ENCODE measurements at places on chromosomes 12 and 14. TPM values are rescaled to one million over a fixed set of nuclear protein-coding genes. Genes with fewer than 3 reads are reported as not detected.
A peak's percentile ranks its signal among the peaks of the same experiment; 100 is the strongest.

NXPH4 gene
- not detected for polyA plus RNA-seq

FANCM gene
- polyA plus RNA-seq, result 6.9 TPM

GLI1 gene
- not detected for polyA plus RNA-seq

GRCh38 chr12:120677765-120678473 is 9.0 kb upstream of the MLEC start:
- H3K4me1 ChIP-seq, result no peaks in the 10 kb centered on the region
- H3K27me3 ChIP-seq, result peaks cover 2% of the 10 kb centered on the region
- no peak for DNase-seq
- H3K36me3 ChIP-seq, result no peaks in the 10 kb centered on the region

DNA sequence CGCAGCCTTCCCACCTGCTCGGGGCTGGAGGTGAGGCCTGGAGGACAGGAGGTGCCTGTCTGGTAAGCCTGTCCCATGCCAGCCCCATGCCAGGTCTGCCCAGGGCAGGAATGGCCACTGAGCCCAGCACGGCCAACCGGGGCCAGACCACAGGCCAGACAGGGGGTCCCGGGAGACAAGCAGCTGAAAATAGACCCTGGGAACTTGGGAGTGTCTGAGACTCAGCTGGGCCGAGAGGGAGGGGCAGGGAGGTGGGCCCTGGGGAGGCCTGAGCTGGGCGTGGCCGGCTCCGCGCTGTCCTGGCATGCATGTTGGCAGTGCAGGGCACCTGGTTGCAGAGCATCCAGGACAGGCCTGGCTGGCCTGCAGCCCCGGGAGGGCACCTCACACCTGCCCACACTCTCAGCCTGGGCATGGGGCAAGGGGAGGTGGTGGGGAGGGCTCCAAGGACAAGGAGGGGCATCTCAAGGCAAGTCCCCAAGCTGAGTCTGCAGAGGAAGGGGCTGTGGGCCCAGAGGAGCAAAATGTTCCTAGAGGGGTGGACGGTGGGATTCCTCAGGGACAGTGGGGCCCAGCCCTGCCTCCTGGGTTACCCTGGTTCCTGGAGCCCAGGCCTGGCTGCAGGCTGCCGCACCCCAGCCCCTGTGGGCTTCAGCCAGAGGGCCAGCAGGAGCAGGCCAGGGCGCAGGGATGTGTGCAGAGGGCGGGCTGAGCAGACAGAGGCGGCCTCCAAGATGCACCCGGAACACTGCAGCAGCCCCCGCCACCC is 3.2 kb upstream of the CRIP1 start:
- peaks cover 44% of the 10 kb centered on the region for H3K27me3 ChIP-seq
- peak overlapping the region; percentile 100 for H3K27ac ChIP-seq
- no peak overlapping the region for H3K4me3 ChIP-seq
- H3K36me3 ChIP-seq, result no peaks in the 10 kb centered on the region
- DNase-seq, result no peak
- peaks cover 38% of the 10 kb centered on the region for H3K4me1 ChIP-seq

DNA sequence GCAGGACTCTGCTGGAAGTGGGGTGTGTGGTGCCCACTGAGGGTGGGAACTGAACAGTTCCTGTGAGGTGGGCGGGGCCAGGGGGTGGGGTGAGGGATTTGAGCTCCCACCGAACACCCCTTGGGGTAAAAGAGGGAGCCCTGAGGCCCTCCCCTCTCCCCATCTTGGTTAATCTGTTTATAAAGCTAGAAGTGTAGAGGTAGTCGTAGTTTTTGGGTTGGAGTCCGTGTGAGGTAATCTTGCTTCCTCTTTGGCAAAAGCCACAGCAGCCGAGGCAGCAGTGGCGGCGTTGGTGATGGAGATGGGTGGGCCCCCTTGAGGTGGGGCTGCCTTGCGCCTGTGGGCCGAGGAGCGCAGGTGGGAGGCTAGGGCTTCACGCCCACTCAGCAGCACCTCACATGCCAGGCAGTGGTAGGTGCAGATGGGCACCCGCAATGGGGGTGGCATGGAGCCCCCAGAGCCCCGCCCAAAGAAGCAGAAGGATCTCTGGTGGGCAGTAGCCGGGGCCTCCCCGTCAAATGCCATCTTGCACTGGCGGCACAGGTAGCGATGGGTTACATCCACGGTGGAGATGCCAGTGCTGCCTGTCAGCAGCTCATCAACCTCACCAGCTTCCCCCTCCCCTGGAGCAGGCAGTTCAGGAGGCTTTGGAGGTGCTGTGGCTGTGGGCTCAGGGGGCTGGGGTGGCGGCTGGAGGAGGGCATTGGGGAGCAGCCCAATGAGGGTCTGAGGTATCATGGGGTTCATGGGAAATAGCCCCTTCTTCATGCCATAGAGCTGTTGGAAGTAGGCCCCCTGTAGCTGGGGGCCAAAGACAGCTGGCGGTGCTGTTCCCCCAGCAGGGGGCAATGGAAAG is 29.6 kb downstream of the ZFHX2 start:
- peaks cover 4% of the 10 kb centered on the region for H3K36me3 ChIP-seq
- H3K4me3 ChIP-seq, result no peak overlapping the region
- no peaks in the 10 kb centered on the region for H3K27me3 ChIP-seq
- no peak for DNase-seq
- H3K27ac ChIP-seq, result no peak overlapping the region

DNA sequence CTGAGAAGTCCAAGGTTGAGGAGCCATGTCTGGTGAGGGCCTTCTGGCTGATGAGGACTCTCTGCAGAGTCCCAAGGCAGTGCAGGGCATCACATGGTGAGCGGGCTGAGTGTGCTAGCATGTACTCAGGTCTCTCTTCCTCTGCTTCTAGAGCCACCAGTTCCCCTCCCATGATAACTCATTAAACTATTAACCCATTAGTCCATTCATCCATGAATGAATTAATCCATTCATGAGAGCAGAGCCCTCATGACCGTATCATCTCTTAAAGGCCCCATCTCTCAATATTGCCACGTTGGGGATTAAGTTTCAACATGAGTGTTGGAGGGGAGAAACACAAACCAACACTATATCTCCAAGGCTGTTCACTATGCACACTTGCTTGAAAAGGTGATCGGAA is 83.7 kb downstream of the TMEM30B start:
- H3K4me3 ChIP-seq, result no peak overlapping the region
- H3K36me3 ChIP-seq, result no peaks in the 10 kb centered on the region
- no peak overlapping the region for H3K27ac ChIP-seq
- DNase-seq, result no peak
- H3K27me3 ChIP-seq, result peaks cover 17% of the 10 kb centered on the region
- no peaks in the 10 kb centered on the region for H3K4me1 ChIP-seq

DNA sequence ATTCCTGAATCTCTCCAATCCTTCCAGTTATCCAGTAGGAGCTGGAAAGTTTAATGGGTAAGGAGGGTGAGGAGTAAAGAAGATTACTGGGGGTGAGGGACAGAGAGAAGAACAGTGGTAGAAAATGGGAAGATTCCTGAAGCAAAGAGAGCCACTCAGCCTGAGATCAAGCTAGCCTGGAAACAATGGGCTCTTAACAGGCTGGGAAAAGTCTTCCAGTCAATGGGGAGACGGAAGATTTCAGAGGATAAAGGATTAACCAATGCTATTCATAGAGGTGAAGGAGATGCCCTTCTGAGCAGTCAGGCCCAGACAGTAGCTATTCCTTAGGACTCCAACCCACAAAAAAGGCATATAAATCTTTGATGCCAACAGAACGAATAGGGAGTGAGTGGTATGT is 14.8 kb downstream of the GDF11 start:
- H3K4me3 ChIP-seq, result no peak overlapping the region
- DNase-seq, result no peak
- H3K27me3 ChIP-seq, result no peaks in the 10 kb centered on the region
- peaks cover 15% of the 10 kb centered on the region for H3K36me3 ChIP-seq
- no peaks in the 10 kb centered on the region for H3K4me1 ChIP-seq

DNA sequence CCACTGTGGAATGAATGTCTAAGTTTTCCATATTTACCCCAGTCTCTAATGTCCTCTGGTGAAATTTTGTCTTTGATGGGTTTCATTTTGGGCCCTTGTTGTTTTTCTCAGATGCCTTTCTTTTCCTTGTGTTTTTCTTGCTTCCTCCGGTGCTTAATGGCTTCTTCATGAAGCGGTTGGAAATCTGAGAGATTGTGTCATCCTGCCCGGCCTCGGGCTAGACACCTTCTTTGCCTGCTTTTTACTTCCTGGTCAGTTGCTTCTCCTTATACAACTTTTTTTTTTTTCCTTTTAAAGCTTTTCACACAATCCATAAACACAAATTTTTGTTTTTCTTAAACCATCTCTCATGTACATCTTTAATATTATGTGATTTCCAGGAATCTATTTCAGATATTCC is 7.1 kb downstream of the ETV6 start:
- H3K4me3 ChIP-seq, result no peak overlapping the region
- no peaks in the 10 kb centered on the region for H3K27me3 ChIP-seq
- H3K36me3 ChIP-seq, result peaks cover 2% of the 10 kb centered on the region
- no peak overlapping the region for H3K27ac ChIP-seq

NKX2-8 gene
- polyA plus RNA-seq, result not detected

DNA sequence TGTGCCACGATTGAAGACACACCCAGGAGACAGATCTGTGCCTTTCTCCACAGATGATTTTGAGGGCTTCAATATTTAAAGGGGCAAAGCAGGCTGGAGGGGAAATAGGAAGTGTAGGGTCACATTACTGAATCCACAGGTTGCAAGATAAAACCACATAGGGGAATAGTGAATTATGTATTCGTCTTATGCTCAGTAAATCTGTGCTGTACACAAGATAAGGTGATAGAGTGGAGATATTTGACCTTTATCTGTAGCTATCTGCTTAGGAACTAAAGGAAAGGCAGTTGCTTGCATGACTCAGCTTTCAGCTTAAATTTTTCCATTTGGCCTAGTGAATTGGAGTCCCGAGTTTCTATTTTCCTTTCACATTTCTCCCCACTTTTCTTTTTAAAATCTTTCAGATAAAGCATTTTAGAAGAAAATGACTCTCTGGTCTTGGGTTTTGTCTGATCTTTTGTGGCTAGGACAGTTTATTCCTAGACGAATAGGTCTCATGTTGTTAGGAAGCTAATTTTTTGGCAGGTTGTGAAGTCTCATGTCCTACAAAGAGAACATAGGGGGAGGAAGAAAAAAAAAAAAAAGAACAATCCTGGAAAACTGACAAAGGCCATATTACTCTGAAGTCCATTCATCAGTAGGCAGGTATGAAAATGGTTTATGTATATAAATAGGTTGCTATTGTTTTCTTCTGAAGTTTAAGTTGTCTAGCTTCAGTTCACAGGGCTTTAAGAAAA is 55.4 kb downstream of the FBXO33 start:
- peaks cover 7% of the 10 kb centered on the region for H3K36me3 ChIP-seq
- no peak overlapping the region for H3K4me3 ChIP-seq
- DNase-seq, result no peak
- no peaks in the 10 kb centered on the region for H3K27me3 ChIP-seq
- peaks cover 13% of the 10 kb centered on the region for H3K4me1 ChIP-seq

DNA sequence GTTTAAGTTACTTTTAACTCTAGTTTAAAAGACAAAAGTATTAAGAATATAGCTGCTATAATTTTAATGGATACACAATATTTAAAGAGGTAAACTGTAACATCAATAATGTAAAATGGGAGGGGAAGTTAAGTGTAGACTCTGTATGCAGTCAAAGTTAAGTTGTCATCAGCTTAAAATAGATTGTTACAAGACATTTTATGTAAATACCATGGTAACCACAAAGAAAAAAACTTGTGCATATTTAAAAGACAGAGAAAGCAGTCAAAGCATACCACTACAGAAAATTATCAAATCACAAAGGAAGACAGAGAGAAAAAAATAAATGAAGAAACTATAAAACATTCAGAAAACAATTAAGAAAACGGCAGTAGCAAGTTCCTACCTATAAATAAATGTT is 73.3 kb downstream of the CEP128 start:
- no peak for DNase-seq
- no peaks in the 10 kb centered on the region for H3K27me3 ChIP-seq
- no peak overlapping the region for H3K4me3 ChIP-seq
- H3K4me1 ChIP-seq, result no peaks in the 10 kb centered on the region
- no peak overlapping the region for H3K27ac ChIP-seq

DNA sequence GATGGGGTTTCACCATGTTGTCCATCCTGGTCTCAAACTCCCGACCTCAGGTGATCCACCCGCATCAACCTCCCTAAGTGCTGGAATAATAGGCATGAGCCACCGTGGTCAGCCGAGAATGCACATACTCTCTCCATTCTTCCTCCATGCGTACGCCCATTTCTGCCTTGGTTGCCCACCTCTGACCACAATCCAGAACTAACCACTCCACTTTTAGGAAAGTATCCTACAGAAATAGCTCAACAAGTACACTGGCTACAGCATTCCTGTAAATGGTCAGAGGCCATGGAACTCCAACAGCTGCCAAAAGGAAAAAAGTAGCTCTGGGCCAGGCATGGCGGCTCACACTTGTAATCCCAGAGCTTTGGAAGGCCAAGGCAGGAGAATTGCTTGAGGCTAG is 60.7 kb downstream of the IRF2BPL start:
- no peaks in the 10 kb centered on the region for H3K36me3 ChIP-seq
- H3K4me1 ChIP-seq, result peaks cover 43% of the 10 kb centered on the region
- no peak overlapping the region for H3K4me3 ChIP-seq
- H3K27me3 ChIP-seq, result peaks cover 14% of the 10 kb centered on the region
- DNase-seq, result no peak

- no peaks in the 10 kb centered on the region for H3K27me3 ChIP-seq
- H3K4me3 ChIP-seq, result no peak overlapping the region
- H3K27ac ChIP-seq, result peak overlapping the region; percentile 74
- H3K4me1 ChIP-seq, result peaks cover 37% of the 10 kb centered on the region
- no peak for DNase-seq
- H3K36me3 ChIP-seq, result no peaks in the 10 kb centered on the region
Observed at GRCh38 chr12:112936264-112936663, 2.0 kb upstream of the OAS3 start.

- H3K27ac ChIP-seq, result no peak overlapping the region
- H3K4me1 ChIP-seq, result no peaks in the 10 kb centered on the region
- no peak for DNase-seq
- no peaks in the 10 kb centered on the region for H3K36me3 ChIP-seq
Observed at GRCh38 chr12:15179672-15180071, 41.5 kb downstream of the RERG start.

GRCh38 chr14:96097752-96098151 is 58.6 kb downstream of the C14orf132 start:
- DNase-seq, result no peak
- H3K4me1 ChIP-seq, result no peaks in the 10 kb centered on the region
- no peak overlapping the region for H3K27ac ChIP-seq
- peaks cover 5% of the 10 kb centered on the region for H3K27me3 ChIP-seq

TCP11L2 gene
- 20.4 TPM for polyA plus RNA-seq

DNA sequence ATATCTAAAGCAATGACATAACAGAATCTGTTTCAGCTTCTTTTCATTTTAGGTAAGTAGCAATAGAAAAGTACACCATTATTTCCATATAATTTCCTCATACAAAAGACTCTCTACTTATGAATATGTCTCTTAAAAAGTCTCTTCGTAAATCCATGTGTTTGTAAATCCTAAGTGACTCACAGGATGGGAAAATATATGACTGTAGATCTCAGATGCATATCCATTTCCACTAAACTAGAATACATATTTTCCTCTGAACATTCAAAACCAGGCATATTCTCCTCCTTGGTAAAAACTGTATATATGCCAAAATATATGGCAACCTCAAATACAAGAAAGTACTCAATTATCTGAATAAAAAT is 93.6 kb downstream of the TXNDC16 start:
- peaks cover 48% of the 10 kb centered on the region for H3K36me3 ChIP-seq
- peaks cover 6% of the 10 kb centered on the region for H3K4me1 ChIP-seq
- H3K27me3 ChIP-seq, result no peaks in the 10 kb centered on the region
- no peak overlapping the region for H3K27ac ChIP-seq
- no peak overlapping the region for H3K4me3 ChIP-seq

- no peak for DNase-seq
- H3K27ac ChIP-seq, result no peak overlapping the region
- no peaks in the 10 kb centered on the region for H3K4me1 ChIP-seq
- no peaks in the 10 kb centered on the region for H3K36me3 ChIP-seq
- H3K27me3 ChIP-seq, result peaks cover 3% of the 10 kb centered on the region
- no peak overlapping the region for H3K4me3 ChIP-seq
Observed at GRCh38 chr12:68122236-68122920, 37.2 kb downstream of the IFNG start.

CPNE8 gene
- polyA plus RNA-seq, result 0.76 TPM

Data from immature natural killer cell (primary cell).